Stimulated activated CD4-positive, alpha-beta T cell treated with anti-CD3 and anti-CD28 coated beads, Interleukin-15, amount 100 ng/mL, for 48 hours (primary cell): ENCODE measurements at places on chromosomes 5 and 9.

- no peak for DNase-seq
Measured at GRCh38 chr5:90590-91547, 1.1 kb upstream of the PLEKHG4B start.

GRCh38 chr9:138078846-138079245 lies 201.3 kb downstream of the CACNA1B start:
- DNase-seq: no peak

DNA sequence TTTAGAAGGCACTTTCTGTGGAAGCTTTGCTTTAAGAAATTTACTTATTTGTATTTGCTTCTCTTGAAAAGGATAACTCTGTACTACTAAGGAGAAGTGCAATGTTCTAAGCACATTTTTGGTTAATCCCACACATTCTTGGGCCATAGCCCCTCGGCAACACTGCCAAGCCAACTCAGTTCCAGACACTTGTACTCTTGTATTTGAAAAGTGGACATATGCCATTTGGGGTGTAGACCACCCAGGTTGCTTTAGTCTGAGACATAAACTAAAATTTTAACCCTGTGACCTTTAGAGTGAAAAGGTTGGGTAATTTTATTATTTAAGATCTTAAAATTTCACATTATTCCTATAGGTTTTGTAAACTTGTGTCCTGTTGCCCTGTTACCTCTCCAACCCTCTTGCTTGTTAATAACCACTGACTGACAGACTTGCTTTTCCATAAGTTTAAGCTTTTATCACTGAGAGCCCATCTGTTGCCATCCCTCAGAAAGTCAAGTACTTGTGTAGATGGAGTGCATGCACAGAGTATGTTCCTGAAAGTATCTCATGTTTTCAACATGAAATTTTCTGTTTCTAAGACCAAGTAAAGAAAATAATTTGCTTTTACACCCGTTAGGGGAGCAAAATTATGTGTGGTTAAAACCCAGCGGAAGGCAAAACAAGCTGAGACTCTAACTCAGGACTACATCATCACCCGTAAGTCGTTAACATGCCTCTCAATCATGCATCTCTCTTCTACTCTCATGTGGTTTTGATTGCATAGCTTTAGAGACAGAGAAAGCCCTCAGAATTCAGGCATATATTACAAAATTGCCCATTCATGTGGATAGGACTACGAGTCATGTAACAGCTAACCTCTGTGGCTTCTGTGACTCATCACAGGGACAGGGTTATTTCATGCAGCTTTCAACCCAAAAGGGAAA lies 117.3 kb downstream of the GDNF start:
- peak; percentile 20 for DNase-seq

- DNase-seq: peak; percentile 9
Measured at GRCh38 chr5:142466195-142466971, 141.6 kb upstream of the SPRY4 start.

DNA sequence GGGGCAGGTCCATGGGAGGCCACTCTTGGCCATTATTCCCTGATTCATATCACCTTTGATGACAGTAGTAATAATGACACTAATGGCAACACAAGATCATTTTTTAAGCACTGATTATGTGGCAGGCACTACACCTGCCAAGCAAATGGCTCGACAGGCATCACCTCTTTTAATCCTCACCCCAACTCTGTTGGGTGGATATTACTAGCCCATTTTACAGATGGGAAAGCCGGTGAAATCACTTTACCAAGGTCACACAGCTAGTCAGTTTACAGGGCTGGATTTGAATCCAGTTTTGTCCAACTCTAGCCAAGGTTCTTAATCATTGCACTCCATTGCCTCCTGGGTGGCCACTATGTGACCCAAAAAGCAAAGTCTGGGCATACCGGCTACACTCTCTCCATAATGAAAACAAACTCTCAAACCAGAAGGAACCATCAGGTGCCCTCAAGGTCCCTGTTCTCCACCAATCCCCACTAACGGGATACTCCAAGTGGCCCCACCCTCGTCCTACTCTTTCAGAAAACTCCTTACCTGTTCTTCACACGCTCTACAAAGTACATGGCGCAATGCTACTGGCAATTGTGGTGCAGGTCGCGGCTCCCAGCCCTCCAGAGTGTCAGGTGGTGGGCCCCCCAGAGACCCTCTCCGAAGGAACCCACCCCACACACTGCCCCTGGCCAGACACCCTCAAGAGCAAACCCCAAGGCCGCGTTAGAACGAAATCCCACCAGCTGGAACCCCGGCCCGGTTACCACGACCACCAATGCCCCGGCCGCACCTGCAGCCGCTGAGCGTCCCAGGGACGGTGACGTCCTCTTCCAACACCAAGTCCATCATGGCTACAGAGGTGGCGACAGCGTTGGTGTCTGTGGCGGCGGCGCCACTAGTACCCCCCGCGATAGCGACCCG lies 572 bp downstream of the CDK5RAP2 start:
- no peak for DNase-seq

GRCh38 chr5:174724484-174725260 lies at the start of gene MSX2:
Gene MSX2, plus strand, starts transcription at chr5:174724582. Its CDS starts 78 bp downstream, at chr5:174724660.
- DNase-seq: no peak

- no peak for DNase-seq
Measured at GRCh38 chr5:148186248-148187003, 16.4 kb upstream of the SPINK6 start.

DNA sequence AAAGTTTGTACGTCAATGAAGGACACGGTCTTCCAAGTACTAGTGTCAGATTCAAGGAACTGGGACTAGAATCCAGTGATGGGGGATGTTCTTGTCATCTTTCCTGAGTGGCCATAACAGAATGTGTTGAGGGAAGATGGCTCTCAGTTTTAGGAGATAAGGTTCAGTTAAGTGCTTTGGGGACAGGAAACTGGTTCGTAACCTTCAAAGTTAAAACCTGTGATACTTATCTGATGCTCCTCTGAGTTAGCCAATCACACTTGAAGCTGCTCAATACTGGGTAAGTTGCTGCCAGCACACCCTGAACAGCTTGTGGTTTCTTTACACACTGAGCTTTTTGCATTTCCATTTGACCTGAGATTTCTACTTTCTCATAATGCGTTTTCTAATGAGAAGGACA lies 64.4 kb downstream of the PIK3R1 start:
- no peak for DNase-seq

DNA sequence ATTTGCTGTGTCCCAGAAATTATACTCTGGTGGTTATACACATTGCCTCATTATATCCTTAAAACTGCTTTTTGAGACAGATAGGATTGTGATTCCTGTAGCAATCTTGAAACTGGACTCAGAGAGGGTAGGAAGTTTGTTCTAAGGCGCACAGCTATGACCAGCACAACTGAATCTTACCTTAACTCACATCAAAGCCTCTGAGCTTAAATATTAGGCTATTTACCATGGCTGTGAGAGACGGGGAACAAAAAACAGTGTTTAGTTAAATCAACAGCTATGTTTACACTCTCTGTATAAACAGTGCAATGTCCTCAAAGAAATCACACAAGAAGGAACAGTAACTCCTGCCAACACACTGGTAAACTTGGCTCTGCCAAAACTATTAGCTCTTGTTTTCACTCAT lies 50.9 kb upstream of the TUT7 start:
- DNase-seq: no peak

GRCh38 chr9:127982912-127983311 lies 2.1 kb upstream of the EEIG1 start:
- no peak for DNase-seq

- DNase-seq: no peak
Measured at GRCh38 chr9:4503103-4503502, 12.8 kb downstream of the SLC1A1 start.

- DNase-seq: no peak
Measured at GRCh38 chr9:29389421-29389820, 1816.1 kb upstream of the C9orf72 start.

DNA sequence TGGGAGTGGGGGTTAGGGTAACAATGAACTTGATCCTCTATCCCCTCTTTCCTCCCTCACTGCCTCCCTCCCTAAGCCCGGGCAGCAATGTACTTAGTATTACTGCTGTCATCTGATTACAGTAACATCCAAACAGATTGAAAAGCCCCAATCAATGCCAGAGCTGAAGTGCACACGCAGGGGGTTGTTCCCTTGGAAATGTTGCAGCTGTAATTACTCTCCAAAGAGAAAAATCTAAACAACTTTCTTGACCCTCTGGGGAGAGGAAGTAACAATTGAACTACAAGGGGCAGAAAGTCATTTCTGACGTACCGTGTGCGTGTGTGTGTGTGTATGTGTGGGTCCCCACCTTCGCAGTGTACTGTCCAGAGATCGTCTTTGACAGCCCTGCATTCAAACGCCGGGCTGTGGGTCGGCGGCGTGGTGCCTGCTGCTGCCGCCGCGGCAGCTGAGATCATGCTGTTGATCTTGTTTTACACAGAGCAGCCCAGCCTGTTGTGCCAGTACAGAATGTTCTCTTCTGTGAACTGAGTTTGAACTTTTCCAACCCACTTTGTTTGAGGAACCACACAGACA lies 66.0 kb upstream of the KLF9 start:
- DNase-seq: no peak
